ENCODE measurements at places on chromosomes 16 and 17. TPM values are rescaled to one million over a fixed set of nuclear protein-coding genes. Genes with fewer than 3 reads are reported as not detected.

KRTAP2-2 gene
- total RNA-seq, result 6.5 TPM

KRTAP3-2 gene
- total RNA-seq, result 2.3 TPM

GRCh38 chr17:49680314-49680713 lies 2.4 kb upstream of the SPOP start:
- no peak for DNase-seq

DNA sequence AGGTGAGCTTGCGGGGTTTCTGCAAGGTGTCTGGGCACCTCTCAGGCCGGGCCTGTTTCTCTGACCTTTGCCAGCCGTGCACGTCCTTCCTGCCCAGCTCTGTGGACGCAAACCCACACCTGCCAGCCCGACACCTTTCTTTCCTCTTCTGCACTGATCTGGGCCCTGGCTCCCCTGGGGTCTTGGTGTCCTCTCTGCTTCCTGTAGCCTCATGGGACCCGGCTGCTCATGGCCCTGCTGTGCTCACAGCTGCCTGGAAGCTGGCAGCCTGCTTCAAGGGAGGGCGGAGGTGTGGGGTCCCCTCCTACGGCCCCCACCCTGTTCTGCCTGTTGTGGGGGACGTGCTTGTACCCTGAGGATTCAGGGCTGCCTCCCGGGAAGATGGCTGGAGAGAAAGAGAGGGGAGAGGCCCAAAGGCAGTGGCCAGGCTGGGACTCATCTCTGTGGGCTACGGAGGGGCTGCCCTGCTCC lies 342.4 kb downstream of the SEC14L1 start:
- no peak for DNase-seq

IL4R gene
- total RNA-seq, result 14.0 TPM

DNA sequence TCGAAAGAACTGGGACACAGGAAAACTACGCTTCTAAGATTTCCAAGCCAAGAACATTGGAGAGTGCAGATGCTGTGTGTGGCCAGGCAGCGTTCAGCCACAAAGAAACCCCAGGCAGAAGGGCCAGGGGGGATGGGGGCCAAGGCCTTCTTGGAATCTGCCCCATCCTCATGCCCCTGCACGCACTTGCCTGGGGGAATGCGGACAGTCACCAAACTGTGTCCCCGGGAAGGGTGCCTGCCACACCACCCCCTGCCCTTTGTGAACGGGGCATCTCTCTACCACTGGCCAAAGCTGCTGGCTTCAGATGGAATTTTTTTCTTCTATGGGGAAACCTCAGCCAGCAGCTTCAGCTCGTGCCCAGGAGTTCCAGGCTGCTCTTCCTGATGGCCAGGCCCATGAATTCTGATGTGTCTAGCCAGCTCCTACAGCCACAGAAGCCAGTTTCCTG lies 32.0 kb upstream of the DNAH17 start:
- DNase-seq, result no peak

GRCh38 chr16:1580256-1580655 lies 31.6 kb downstream of the IFT140 start:
- DNase-seq, result no peak

DNA sequence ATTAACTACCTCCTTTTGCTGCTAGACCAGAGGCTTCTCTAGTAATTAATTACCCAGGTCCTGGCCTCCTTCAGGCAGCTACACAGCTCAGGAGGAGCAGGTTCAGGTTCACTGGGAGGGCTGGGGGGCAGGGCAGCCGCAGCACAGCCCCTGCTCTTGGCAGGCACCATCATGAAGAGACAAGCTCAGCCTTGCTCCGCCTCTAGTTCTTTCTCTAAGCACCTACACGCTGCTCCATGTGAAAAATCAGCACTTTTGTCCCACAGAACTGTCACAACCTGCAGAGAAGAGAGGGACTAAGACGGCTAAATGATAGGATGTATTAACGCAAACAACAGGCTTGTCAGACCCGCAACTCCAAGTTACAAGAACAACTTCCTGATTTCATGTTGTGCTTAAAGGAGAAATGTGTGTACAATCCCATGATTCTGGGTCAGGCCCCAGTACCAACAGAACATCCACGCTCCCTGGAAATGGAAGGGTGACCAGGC lies 53.4 kb downstream of the GRB2 start:
- DNase-seq, result no peak

DNA sequence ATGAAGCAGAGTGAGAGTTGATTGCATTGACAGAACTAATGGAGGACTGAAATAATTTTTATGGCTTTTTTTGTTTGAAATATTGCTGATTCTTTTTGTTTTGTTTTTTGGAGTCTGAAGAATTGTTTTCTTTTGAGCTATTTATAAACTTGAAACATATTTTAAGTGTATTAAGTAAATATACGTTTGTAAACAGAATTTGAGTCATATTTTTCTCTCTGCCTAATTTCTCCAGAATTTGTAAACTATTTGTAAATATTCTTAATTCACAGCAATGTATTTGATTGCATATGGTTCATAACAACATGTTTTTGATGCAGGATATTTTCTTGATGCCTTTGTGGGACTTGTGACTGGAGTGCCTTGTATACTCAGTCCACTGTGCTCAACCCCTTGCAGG lies 50.7 kb downstream of the SLFN11 start:
- DNase-seq, result no peak

SLC6A2 gene
- 4.1 TPM for total RNA-seq

DNA sequence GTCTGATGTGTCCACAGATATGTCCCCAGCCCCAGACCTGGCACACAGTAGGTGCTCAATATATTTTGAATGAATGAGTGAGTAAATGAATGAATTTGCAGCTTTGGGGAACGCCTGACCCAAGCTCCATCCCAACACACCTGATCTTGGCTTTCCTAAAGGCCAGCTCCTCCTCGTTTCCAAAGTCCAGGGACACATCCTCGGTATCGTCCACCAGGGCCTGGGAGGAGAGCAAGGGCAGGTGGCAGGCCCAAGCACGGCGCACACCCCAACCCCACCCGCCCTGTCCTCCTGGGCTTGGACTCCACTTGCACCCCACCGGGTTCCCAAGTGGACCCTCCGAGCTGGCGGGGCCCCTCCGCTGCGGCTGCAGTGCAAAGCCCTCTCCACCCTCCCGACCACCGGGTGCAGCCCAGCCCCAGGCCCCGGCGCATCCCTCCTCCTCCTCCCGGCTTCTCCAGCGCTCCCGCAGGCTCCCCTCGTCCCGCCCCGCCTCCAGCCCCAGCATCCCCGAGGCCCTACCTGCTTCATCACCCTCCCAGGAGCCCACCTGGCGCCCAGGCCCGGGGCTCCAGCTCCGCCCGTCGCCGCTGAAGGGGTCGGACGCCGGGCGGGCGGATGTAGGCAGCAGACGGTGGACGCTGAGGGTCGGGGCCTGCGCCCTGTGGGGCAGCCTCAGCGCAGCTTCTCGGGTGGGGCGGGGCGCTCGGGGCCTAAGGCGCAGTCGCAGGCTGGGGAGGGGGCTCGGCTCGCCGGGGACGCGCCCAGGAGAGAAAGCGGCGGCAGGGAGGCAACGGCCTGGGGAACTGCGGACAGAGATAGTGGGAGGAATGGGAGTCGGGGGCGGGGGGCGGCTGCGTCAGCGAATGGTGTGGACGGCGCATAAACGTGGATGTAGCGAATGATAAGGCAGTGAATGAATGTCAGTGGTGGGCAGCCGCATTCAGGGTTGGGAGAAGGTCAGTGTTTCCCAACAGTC lies at the start of gene TVP23A:
TSS of gene TVP23A (minus strand) at position 832 of the 979 bp plus-strand sequence. CDS start at position 531, 301 bp downstream.
- DNase-seq, result no peak

YBX2 gene
- total RNA-seq, result 1.3 TPM

NHLRC4 gene
- 0.59 TPM for total RNA-seq

CDH8 gene
- 5.6 TPM for total RNA-seq

- no peak for DNase-seq
Observed at GRCh38 chr17:48451489-48451888, 21.5 kb upstream of the SKAP1 start.

DNA sequence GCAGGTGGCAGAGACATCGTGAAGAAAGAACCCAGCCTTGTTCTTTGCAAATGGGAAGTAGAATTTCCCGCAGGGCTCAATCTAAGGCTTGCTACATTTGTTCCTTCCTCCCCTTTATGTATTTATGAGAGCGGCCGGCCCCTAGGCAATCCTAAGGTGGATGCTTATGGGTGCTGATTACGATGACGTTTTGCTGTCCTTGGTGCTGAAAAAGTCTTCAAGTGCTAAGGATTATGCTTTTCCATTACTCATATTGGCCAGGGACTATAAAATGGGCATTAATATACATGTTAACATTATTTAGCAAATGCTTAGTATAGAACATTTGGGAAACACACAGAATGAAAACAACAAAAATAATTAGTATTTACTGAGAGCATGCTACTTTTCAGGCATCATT lies 313.3 kb upstream of the XYLT1 start:
- DNase-seq, result peak; percentile 7

AIPL1 gene
- total RNA-seq, result 0.10 TPM

DNA sequence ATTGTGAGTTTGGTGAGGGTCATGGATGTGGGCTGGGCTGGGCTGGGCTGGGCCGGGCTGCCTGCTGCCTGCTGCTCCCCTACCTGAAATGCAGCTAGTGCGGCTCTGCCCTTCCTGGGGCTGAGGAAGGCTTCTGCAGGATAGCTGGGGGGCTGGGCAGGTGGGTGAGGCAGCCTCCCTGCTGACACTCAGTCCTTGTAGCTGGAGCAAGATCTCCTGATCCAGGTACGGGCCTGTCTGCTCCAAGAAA lies 4.7 kb downstream of the RPL13 start:
- DNase-seq, result no peak

DNA sequence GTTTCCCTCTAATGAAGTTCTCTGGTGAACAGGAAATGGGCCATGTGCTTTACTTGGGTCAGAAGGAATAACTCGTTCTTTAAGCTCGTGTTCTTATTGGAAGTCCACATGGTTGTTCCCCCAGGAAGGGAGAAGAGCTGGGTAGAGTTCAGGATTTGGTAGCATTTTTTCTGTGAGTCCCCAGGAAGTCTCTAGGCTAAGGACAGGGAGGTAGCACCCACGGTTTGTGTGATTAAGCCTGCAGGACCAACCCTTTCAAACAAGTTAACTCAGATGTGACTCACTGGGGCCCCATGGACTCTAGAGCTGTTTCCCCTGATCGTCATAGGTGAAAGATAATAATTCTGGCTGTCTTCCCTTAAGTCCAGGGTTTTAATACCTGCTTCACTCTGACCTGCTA lies 16.4 kb downstream of the SAP30BP start:
- no peak for DNase-seq
